ENCODE measurements at places on chromosomes 6 and 20. TPM values are rescaled to one million over a fixed set of nuclear protein-coding genes. Genes with fewer than 3 reads are reported as not detected.

RANBP9 gene
- 78.0 TPM for total RNA-seq

DNA sequence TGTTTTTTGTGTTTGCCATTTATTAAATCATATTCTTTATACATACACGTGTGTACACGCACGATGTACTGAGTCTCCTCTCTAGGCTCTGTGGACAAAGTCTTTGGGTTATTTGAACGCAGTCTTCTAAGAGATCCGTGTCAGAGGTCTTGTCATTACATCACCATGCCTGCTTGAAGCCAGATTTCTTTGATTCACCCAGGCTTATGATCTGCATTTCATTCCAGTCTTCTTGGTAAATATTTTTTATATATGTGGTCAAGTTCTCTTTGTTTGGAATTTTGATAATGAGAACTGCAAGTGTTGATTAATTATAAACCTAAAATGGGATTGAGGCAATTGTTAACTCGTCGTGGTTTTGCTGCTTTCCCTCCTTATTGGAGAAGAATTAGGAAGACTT lies 34.6 kb downstream of the KCNS1 start:
- peaks cover 69% of the 10 kb centered on the region for H3K4me1 ChIP-seq
- H3K27me3 ChIP-seq: no peaks in the 10 kb centered on the region
- no peak for DNase-seq
- H3K36me3 ChIP-seq: peaks cover 44% of the 10 kb centered on the region

CTAGE9 gene
- total RNA-seq: not detected

PAX1 gene
- not detected for total RNA-seq

GRCh38 chr20:51462566-51463276 lies 79.8 kb downstream of the NFATC2 start:
- no peak for DNase-seq
- no peaks in the 10 kb centered on the region for H3K27me3 ChIP-seq
- no peak overlapping the region for H3K4me3 ChIP-seq
- peaks cover 32% of the 10 kb centered on the region for H3K36me3 ChIP-seq

DNA sequence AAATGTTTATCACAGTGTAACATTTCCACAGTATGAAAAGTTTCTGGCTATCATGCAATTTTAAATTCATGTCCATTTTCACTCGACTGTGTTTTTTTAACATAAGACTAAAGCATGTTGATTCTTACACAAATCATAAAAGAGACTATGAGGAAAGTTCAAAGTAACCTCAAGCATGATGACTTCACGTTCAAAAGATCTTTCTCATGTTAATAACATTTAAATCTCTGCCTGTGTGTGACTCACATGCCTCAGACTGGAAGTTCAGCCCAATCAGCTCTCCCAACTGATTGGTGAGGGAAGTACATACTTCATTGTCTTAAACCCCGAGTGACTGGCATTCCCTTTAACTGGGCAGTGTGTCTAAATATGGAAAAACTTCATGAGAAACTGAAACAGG lies 37.4 kb downstream of the ATXN1 start:
- DNase-seq: no peak
- H3K27ac ChIP-seq: no peak overlapping the region
- H3K36me3 ChIP-seq: peaks cover 2% of the 10 kb centered on the region
- H3K4me3 ChIP-seq: no peak overlapping the region
- H3K4me1 ChIP-seq: peaks cover 58% of the 10 kb centered on the region
- H3K27me3 ChIP-seq: no peaks in the 10 kb centered on the region

DNA sequence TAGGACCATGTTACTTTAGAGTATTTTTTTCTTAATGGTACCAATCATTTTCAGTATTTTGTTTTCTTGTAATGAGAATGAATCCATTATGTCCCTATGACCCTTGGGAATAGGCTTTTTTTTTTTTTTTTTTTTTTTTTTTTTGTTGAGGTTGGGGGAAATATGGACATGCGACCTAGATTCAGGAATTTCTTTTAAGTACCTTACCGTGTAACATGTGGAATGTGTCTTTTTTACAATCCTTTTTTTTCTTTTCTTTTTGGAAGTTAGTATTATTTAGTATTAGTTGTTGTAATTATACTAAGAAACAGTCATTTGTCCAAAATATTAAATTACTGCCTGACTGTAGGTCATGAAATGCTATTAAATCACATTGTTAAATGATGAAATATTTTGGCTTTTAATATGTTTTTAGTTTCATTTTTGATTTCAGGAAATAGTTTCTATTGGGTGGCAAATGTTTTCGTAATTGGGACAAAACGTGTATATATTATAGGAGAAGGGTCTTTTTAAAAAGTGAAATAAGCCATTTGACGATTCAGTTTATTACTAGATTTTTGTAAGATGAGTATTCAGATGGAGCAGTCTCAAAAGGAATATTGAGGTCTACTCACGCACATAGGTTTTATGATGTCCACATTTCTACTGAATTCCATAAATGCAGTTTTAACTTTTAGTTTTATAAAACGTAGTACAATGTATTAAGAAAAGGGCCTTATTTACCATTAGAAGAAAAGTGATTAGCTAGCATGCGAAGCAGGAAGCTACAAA lies 4.9 kb downstream of the ARID1B start:
- H3K4me3 ChIP-seq: peak overlapping the region; percentile 86
- H3K27ac ChIP-seq: peak overlapping the region; percentile 97
- H3K27me3 ChIP-seq: no peaks in the 10 kb centered on the region
- H3K36me3 ChIP-seq: peaks cover 5% of the 10 kb centered on the region

DNA sequence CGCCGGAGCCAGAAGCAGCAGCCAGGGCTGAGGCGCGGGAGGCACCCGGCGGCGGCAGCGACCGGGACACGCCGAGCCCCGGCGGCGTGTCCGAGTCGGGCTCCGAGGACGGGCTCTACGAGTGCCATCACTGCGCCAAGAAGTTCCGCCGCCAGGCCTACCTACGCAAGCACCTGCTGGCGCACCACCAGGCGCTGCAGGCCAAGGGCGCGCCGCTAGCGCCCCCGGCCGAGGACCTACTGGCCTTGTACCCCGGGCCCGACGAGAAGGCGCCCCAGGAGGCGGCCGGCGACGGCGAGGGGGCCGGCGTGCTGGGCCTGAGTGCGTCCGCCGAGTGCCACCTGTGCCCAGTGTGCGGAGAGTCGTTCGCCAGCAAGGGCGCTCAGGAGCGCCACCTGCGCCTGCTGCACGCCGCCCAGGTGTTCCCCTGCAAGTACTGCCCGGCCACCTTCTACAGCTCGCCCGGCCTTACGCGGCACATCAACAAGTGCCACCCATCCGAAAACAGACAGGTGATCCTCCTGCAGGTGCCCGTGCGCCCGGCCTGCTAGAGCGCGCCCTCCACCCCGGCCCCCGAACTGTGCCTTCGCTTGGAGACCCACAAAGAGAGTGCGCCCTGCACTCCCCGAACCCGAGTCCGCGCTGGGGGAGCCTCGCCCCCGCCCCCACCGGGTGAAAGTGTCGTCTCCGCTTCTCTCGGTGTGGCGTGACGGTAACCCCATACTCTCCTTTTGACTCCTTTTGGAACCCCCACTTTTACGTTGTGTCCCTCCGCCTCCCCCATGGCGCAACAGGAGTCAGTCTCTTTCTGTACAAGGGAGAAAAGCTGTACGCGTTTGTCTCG lies 1.6 kb downstream of the INSM1 start:
- H3K27me3 ChIP-seq: peaks cover 73% of the 10 kb centered on the region
- DNase-seq: peak; percentile 43
- peaks cover 53% of the 10 kb centered on the region for H3K4me1 ChIP-seq
- peak overlapping the region; percentile 89 for H3K4me3 ChIP-seq
- peaks cover 2% of the 10 kb centered on the region for H3K36me3 ChIP-seq

DNA sequence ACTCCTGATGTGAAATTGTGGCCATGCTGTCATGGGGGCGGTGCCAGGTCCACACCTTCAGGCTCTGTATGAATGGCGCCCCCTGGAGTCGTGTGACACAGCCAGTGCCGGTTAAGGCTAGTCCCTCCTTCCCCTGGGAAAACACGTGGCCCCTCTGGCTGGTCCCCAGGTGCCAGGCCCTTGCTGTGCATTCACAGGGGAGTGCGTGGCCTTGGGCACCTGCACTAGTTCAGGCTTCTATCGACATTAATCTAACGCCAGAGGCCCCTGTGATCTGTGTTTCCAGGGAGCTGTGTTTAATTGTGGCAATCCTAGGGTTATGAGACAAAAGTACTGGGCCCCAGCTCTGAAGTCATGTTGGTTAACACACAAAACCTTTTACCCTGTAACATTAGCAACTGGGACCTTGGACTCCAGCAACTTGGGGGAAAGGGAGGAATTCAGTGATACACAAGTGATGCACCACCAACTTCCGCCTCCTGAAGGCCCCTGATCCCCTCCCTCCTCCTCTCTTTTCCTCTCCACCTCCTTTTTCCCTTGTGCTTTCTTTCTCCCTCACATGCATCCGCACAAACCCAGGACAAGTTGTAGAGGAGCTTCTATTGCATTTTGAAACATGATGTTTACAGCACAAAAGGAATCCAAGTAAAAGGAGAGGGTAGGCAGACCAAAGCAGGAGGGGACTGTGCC lies 74.0 kb downstream of the SSR1 start:
- peaks cover 34% of the 10 kb centered on the region for H3K4me1 ChIP-seq
- no peak overlapping the region for H3K4me3 ChIP-seq
- peak; percentile 79 for DNase-seq
- H3K27ac ChIP-seq: no peak overlapping the region
- peaks cover 4% of the 10 kb centered on the region for H3K36me3 ChIP-seq
- no peaks in the 10 kb centered on the region for H3K27me3 ChIP-seq

HSPA1B gene
- total RNA-seq: 44.9 TPM

- H3K27me3 ChIP-seq: peaks cover 27% of the 10 kb centered on the region
- peak overlapping the region; percentile 64 for H3K27ac ChIP-seq
- H3K36me3 ChIP-seq: no peaks in the 10 kb centered on the region
- H3K4me1 ChIP-seq: no peaks in the 10 kb centered on the region
These were observed 55.6 kb downstream of the SLC22A1 start for GRCh38 chr6:160177220-160177619.

- no peaks in the 10 kb centered on the region for H3K4me1 ChIP-seq
- no peaks in the 10 kb centered on the region for H3K36me3 ChIP-seq
- no peak for DNase-seq
- no peak overlapping the region for H3K27ac ChIP-seq
These were observed 32.0 kb upstream of the SYNDIG1 start for GRCh38 chr20:24437196-24438082.

DNA sequence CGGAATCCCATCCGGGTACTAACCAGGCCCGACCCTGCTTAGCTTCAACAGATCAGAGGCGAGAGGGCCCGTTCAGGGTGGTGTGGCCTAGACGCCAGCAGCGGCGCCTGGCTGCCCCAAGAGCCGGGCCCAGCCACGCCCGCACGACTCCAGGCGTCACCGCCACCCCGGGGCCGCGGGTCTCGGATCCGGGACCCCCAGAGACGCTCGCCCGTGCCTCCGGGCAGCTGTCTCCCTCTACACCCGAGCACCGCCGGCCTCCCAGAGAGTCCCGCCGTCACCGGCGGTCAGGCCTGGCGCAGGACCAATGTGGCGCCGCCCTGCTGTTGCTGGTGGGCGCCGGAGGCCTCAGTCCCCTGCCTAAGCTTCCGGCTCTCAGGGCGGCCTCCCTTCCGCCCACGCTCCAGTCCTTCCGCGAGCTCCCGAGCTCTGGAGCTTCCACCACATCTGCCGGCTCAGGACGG lies 441.2 kb upstream of the DEFB115 start:
- H3K4me3 ChIP-seq: no peak overlapping the region
- peaks cover 7% of the 10 kb centered on the region for H3K27me3 ChIP-seq
- no peaks in the 10 kb centered on the region for H3K4me1 ChIP-seq
- no peak overlapping the region for H3K27ac ChIP-seq
- peak; percentile 7 for DNase-seq

DNA sequence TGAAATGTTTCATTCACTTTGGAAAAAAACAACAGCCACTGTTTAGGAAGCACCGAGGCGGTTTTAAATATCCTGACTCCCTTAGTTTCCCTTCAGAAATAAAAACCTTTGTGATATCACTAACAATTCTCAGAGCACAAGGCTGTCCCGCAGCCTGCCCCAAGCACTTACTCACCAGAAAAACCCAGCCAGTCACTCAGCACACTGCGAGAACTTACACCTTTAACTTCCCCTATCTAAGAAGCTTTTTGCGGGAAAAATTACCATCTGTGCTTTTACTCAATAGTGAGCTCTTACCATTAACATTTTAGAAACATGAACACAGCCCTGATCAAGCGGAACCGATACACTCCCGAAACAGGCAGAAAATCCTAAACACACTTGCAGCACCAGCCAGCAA lies 9.3 kb downstream of the ZBTB46 start:
- peaks cover 16% of the 10 kb centered on the region for H3K4me1 ChIP-seq
- DNase-seq: no peak

DNA sequence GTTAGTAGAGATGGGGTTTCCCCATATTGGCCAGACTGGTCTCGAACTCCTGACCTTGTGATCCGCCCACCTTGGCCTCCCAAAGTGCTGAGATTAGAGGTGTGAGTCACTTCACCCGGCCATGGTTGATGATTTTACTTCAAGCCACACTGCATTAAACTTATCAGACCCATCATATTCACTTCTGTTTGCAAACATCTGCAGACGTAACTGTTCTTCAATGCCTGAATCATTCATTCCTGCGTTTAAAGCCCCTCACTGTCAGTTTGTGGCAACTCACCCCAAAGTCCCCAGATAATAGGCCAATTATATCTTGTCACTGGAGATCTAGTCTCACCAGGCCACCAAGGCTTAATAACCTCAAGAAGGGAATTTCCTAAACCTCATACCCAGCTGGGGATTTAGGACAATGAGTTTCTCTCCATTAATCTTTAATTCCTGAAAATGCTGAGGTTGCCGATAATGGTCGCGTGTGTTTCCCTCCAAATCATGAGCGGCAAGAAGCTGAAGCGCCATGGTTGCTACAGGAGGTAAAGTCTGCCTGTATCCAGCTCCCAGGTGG lies 229.6 kb downstream of the LY86 start:
- DNase-seq: no peak
- no peaks in the 10 kb centered on the region for H3K4me1 ChIP-seq
- no peak overlapping the region for H3K27ac ChIP-seq
- peaks cover 9% of the 10 kb centered on the region for H3K27me3 ChIP-seq

DNA sequence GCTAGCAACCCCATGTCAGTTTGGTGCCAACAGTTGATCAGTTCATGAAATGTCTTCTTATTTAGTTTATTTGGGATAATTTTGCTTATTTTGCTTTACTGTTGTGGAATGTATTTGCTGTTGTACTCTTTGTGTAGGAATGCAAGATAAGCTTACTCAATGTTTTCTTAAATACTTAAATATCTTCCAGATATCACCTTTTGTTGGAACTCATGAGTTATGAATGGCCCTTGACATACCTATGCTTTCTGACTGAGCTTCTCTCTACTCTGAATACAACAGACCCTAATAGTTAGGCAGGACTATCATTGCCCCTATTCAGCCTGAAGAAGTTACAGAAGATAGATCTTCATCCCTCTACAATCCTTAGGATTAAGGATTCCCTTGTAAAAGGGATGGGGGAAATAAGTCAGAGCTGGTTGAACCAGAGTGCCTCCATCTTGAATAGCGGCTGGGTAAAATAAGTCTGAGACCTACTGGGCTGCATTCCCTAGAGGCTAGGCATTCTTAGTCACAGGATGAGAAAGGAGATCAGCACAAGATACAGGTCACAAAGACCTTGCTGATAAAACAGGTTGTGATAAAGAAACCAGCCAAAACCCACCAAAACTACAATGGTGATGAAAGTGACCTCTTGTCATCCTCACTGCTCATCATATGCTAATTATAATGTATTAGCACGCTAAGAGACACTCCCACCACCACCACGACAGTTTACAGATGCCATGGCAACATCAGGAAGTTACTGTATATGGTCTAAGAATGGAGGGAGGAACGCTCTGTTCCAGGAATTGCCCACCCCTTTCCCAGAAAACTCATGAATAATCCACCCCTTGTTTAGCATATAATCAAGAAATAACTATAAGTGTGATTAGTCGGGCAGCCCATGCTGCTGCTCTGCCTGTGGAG lies 196.9 kb downstream of the AKAP7 start:
- no peak for DNase-seq
- H3K27ac ChIP-seq: no peak overlapping the region
- no peaks in the 10 kb centered on the region for H3K27me3 ChIP-seq
- no peak overlapping the region for H3K4me3 ChIP-seq
- no peaks in the 10 kb centered on the region for H3K36me3 ChIP-seq
- H3K4me1 ChIP-seq: peaks cover 7% of the 10 kb centered on the region

Data from activated T-cell treated with anti-CD3 and anti-CD28 coated beads, Interleukin-2, amount 50 U/mL, for 72 hours (primary cell).